SIG-M5 (cell line): ENCODE measurements at places on chromosomes 1 and 21.

GRCh38 chr1:20958430-20958829 is 171.3 kb upstream of the HP1BP3 start:
- no peak for DNase-seq

- no peak for DNase-seq
These were observed 28.5 kb downstream of the PTGFRN start for GRCh38 chr1:116938216-116938615.

DNA sequence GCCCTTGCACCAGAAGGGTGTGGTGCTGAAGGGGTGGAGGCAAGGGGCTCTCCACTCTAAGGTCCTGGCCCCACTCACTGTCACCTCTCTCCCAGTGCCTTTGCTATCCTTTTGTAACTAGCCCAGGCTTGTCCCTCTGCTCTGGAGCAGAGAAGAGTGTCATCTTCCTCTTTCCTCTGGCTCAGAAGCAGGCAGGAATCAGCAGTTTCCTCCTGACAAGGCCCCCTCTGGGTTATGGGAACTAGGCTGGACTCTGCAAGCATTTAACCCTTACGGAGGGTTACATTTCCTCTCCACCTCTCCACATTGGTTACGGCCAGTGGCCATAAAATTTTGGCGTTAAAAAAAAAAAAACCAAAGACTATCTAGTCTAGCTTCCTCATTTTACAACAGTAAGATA is 30.4 kb downstream of the PLXNA2 start:
- peak; percentile 32 for DNase-seq

GRCh38 chr1:222905151-222905550 is 90.3 kb downstream of the DISP1 start:
- no peak for DNase-seq

GRCh38 chr1:248755517-248755916 is at the start of gene LYPD8:
Gene LYPD8 (minus strand): TSS chr1:248755759. CDS start chr1:248751081, 4,678 bp downstream.
- no peak for DNase-seq

DNA sequence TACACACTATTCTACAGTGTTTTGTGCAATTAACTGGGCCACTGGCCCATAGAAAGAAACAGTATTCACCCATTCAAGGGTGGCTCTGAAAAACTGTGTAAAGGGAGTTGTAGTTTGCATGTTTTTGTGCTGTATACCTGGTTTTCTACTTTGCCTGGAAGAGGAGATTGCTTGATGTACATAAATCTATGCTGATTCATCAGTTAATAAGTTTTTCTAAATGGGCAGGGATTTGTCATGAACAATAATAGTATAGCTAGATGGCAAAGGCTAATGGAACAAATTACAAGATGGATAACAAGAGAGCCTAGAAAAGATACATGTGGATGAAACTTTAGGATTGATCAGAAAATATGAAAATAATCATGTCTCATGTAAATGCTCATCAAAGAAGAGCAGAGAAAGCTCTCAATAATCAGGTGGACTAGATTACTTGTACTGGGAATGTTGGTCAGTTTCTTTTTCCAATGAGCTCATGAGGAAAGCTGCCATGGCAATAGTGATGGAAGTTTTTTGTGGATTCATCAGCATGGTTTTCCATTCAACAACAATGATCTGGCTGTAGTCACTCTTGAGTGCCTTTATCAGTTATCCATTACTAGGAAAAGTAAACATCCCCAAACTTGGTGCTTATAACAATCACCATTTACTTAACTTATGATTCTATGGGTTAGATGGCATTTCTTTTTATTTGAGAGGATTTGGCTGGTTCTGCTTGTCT is 602.8 kb downstream of the BRINP3 start:
- no peak for DNase-seq

GRCh38 chr21:36985751-36986594 is 19.5 kb upstream of the HLCS start:
- DNase-seq = no peak

GRCh38 chr1:37317870-37318467 is 156.4 kb upstream of the ZC3H12A start:
- DNase-seq = no peak

DNA sequence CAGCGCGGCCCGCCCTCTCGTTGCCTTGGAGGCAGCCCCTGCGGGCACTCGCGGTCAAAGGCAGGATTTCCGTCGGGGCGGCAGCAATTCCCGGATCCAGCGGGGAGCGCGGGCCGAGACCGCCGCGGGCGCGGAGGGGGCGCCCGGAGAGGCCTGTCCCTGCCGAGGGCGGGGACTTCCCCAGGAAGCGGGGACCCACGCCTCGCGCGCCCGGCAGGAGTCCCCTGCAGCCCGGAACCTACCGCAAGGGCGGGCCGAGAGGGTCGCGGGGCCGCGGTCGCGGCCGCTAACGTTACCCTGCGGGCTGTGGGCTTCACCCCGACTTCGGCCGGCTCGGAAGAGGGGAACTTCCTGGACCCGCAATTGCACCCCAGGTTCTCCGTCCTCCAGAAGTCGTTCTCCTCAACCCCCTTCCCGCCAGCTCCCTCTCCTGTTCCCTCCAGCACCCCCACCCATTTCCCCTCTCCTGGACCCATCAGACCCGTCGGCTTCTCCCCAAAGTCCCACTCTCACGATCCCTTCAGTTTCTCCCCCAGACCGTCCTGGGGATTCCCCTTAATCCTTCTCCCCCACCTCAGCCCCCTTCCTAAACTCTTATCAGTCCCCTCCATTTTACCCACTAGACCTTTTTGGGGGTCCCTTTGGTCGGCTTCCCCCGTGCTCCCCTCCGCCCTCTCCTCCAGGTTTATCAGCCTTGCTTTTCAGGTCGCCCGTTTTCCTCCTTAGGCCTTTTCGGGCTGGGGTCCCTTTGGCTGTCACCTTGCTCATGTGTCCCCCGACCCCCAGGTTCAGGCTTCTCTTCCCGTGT is 604 bp downstream of the FGR start:
- DNase-seq = no peak

DNA sequence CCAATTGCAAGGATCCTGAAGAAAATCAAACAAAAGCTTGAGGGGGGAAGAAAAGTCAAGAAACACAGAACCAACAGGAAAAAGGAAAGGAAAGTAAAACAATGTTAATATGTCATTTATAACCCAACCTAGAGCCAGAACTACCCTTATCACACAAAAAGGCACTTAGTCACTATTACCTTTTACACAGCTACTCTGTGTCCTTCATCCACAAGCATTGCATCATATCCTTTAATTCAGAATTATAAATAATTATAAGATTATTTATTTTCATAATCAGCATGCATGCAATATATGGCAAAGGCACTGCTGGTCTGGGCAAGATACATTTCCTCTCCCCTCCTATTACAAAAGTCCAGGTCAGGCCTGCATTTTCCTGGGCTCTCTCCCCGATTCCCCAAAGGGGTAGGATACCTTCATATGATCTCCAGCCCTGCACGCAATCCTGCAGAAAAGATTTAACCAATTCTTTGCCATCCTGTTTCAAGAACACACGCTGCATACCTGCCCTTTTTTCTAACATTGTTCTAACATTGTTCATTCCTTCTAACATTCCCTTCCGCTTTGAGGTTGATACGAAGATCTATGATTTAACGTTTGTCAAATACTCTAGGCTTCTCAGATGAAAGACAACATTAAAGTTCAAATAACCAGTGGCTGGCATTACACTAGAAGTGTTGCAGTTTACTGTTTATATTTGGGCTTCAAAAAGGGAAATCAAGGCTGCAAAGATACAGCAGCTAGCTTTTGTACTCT is 4.3 kb downstream of the PTPN14 start:
- DNase-seq = no peak

DNA sequence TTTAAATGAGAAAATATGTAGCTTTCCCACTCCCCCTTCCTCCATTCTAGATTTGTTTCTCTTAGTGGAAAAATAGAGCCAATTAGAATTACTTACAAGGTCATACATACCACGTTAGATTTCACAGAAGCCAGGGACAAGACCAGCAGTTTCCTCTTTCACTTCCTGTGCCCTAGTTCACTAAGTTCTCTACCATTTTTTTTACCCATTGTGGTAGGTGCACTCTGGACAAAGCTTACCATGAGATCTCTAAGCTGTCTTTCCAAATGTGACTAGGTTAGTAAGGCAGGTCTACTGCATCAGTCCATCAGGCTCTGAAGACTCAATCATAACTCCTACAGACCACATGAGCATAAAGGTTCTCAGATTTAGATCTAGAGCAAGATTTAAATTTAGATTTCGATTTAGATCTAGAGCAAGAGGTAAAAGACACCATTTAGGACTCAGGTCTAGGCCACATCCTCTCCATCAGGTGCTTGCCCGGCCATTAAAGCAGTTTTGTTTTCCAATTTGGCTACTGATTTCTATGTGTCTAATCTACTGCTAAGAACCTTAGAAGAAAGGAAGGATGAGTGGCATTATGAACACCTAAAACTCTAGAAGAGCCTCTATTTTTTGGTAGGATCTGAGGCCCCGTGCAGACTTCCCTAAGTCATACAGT is 235.3 kb downstream of the FAF1 start:
- DNase-seq = no peak

DNA sequence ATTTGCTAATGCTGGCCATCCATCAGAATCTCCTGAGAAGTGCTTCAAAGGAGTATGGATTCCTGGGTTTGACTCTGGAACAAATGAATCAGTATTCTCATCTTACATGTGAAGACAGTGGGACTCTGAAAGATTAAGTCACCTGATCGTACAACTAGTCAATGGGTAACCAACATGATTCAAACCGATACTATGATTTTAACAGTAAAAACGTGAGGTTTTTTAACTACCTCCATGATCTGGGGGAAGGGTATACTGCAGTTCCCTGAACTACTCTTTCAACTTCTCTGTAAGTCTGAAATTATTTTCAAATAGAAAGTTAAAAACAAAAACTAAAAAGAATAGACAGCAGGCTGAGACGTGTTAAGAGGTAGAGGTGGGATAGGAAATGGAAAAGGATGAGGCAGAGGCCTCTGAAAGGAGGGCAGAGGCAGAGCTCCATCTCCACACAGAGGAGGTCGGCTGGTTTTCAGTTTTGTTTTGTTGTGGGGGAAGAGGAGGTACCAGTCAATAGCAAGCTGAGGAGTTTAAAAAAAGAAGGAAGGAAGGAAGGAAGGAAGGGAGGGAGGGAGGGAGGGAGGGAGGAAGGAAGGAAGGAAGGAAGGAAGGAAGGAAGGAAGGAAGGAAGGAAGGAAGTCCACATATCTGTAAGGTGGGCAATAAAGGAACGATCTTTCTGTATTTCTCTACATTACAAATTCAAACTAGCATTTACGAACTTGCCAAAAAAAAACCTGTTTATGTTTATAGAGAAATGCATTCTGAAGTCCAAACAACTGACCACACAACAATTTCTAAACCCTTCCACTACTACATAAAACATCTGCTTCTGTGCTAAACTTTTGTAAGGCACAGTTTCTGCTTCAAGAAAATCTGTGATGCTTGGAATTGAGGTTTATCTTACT is 213.1 kb downstream of the RERE start:
- no peak for DNase-seq

DNA sequence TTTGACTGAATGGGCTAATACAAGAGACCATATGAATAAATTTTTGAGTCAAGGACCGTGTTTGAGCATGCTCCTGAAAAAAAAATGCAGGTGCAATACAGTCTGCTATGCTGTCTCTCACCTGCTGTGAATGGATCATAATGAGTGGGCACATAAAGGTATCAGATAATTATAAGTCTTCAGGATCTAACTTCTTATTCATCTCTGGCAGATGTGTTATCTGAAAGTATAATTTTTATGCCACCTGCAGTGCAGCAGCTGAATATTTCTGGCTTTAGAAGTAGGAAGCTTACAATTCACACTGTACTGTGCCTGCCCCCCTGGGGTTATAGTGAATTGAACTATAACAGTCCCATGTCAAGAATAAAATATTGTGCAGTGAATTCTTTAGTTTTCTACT is 333.3 kb downstream of the MRPL39 start:
- no peak for DNase-seq

DNA sequence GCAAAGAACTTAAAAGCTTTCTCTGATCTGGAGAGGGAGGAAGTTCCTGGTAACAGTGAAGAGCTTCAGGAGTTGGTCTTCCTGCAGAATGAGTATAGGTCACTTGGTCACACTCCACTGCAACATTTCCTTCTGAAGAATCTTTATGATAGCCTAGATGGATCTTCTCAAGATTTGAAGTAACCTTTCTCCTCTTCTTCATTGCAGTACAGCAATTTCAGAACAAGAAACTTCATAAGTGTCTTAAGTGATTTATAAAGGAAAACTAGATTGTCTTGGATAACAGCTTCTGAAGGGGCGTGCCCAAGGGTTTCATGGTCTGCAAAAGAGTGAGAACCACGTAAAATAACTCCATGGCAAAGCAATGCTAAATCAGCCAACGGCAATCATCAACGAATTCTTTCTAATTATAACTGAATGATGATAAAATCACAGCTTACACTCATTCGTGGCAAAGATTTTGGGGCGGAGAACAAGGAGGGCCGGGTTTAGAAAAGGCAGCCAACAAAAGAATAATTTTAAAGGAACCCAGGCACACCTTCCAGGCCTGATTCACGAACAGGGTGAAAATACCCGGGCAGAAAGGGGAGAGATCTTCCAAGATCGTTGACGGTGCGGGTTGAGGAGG is 53.9 kb upstream of the ASPM start:
- no peak for DNase-seq

DNA sequence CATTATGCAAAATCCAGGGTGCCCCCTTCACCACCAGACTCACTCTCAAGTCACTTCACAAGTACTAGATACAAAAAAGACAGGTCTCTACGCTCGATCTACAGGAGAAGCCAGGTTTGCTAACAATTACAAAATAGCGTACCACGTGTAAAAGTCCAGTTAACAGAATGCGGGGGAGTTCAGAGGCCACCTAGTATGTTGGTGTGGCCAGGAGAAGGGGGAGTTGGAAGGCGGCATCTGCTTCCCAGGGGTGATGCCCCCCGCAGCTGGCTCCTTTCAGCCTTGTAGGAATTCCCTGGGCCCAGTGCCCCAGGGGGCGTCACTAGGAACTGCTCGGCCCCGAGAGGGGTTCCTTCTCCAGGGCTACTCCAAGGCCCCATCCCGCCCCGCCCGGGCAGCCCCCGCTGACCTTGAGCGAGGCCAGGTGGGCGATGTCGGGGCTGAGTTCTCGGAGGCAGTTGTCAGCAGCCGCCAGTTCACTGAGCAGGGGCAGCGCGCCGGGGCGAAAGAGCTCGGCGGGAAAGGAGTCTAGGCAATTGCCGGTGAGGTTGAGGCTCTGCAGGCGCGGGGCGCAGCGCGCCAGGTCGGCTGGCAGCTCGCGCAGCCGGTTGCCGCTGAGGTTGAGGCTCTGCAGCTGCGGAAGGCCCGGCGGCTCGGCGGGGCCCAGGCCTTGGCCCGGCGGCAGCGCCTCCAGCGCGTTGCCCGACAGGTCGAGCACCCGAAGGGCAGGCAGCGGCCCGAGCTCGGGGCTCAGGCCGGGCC is 664 bp downstream of the LRRC47 start:
- DNase-seq = no peak

- DNase-seq = no peak
These were observed 8.9 kb downstream of the WNT2B start for GRCh38 chr1:112517646-112518045.

GRCh38 chr1:245155272-245156040 is 671 bp downstream of the KIF26B start:
- DNase-seq = no peak

DNA sequence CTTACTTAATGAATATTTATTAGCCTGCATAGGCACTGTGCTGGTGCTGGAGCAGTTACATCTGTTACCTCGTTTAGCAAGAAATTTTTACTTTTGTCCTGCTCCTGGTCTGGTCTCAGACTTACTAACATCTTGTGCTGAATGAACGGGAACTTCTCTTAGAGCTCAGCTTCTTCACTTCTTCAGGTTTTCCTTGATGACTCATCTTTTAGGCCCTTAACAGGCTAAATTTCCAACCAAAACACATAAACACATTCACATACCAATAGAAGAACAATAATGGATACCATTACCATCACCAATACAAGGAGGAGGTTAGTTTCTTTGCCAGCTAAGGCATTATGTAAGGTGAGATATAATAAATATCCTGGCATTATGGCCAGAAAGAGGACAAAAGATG is 68.9 kb downstream of the IFI44 start:
- DNase-seq = no peak
